ENCODE measurements at places on chromosomes 13 and 19. TPM values are rescaled to one million over a fixed set of nuclear protein-coding genes. Genes with fewer than 3 reads are reported as not detected.
A peak's percentile ranks its signal among the peaks of the same experiment; 100 is the strongest.

DNA sequence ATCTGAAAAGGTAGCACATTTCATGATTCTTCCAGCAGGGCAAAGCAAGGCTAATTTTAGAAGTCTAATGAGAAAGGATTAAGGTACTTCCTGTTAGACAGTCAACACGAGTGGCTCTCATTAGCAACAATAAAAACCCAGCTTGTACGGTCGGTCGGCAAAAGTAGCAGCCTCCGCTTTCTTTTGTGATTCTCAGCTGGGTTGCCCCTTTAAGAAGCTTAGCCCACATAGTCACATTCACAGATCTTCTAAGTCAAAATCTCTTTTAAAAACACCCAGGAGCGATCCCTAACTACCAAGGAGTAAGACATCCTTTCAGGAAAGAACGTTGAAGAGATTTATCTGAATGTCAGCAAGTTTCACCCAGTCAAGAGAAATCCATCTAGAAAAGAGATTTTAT lies 684.8 kb downstream of the DIAPH3 start:
- no peak for DNase-seq

DNA sequence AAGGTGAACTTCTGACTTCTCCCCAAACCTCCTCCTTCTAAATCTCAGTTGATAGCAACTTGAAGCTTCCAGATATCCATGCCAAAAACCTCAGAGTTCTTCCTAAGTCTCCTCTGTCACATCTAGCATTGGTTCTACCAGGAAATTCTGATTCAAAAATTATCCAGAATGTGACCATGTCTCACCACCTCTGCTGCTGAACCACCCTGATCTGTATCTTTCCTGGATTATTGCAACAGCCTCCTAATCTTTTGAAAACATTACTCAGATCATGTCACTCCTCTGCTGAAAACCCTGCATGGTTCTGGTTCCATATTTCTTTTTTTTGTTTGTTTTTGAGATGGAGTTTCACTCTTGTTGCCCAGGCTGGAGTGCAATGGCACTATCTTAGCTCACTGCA lies 78.7 kb upstream of the TNFSF11 start:
- DNase-seq: no peak

GRCh38 chr13:104327211-104327610 lies 1261.0 kb upstream of the SLC10A2 start:
- DNase-seq: no peak

GRCh38 chr13:21883713-21884112 lies 212.8 kb downstream of the FGF9 start:
- no peak for DNase-seq

- peak; percentile 63 for DNase-seq
Measured at GRCh38 chr13:100517135-100517534, 71.5 kb downstream of the GGACT start.

DNA sequence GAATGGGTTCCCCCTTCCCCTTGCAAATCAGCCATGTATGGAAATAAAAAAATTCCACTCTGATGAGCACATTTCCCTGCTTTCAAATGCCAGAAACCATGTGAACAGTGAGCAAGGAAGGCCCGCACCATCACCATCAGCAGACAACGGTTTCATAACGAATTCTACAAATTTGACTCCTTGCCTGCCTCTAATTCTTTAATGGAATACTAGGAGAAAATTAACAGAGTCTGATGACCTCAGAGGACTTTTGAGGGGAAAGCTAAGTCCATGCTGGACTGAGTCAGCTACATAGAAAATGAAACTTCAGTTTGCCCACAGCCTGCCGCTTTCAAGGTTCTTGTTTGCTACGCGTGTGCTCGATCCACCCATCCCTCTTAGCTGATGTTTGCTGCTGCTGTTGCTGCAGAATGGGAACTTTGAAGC lies 46.7 kb upstream of the KL start:
- DNase-seq: no peak

GRCh38 chr13:23847497-23847896 lies 41.7 kb downstream of the MIPEP start:
- DNase-seq: no peak

DNA sequence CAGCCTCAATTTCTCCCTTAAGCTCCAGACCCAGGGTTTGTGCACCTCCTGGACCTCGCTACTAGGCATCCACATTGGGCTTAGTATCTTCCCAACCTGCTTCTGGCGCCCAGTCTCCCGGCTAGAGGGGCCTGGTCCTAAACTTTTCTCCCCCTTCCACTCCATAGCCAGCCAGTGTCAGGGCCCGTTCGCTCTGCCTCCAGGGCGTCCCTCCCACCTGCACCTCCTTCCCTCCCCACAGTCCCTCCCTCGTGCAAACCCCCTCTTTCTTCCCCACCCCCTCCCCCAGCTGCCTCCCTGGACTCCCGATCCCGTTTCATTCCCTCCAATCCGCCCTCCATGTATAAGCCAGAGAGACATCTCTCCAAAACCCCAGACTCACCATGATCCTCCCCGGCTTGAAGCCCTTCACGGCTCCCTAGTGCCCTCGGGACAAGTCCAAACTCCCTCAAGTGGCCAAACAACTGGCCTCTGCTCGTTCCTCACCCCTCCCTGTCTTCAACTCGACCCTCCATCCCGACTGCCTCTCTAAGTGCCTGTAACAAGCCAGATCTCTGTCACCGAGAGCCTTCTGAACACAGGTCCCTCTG lies 997 bp upstream of the SAMD4B start:
- DNase-seq: peak; percentile 82

DNA sequence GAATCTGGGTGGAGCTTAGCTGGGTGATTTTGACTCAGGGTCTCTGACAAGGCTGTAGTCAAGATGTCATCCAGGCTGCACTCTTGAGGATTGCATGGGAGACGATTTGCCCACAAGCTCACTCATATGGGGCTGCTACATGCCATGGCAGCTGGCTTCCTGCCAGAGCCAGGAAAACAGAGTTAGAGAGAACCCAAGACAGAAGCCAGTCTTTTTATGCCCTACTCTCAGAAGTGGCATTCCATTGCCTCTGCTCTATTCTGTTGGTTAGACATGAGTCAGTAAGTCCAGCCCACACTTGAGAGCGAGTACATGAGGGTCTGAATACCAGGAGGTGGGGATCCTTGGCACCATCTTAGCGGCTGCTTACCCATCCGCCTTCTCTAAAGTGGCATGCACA lies 9.5 kb downstream of the POLR1D start:
- DNase-seq: no peak

GRCh38 chr13:34816908-34817665 lies 125.0 kb upstream of the NBEA start:
- no peak for DNase-seq

- DNase-seq: no peak
Measured at GRCh38 chr13:84812789-84813188, 930.5 kb upstream of the SLITRK1 start.

DNA sequence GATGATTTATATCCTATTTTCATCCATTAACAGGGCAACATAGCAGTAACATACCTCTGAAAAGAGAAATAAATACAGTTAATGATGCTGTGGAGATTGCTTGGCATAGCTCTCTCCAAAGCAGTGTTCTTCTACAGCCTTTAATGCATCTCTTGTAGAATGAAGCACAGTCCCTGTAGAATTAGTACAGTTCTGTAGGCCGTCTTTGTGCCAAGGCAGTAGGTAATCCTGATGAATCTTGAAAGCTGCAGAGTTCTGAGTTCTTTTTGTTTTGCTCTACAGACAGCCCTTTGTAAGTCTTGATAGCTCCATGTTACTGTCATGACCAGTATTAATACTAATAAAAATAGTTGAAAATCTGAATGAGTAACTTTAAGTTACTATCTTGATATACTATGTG lies 184.2 kb downstream of the MAB21L1 start:
- DNase-seq: no peak

GRCh38 chr13:81738364-81738763 lies 1397.4 kb upstream of the SPRY2 start:
- DNase-seq: no peak

DNA sequence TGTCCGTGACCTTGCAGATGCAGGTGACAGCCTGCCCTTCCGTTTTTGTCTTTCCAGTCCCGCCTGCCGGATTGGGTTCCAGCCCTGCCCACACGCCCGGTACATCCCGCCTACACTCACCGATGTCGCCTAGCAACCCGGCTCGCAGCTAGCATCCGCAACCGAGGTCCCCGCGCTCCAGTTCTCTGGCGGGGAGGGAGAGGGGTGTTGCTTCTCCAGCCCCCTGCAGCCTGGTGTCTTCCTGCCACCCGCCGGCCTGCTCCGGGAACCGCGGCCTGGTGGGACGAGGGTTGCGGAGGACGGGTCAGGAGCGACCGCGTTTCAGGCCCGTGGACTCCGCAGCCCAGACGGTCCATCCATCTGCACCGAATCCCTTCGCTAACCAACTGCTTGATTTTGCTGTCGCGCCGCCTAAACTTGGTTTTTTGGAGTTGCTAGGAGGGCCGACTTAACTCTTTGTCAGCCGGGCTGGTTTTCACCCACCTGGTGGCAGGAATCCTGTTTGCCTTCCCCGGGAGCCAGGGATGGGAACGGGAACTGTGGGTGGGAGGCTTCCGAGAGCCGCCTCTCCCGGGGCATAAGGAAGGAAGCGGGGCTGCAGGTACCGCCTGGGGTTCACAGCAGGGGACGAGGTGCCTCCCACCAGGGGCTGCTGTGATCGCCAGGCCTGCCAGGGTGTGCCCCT lies 15.4 kb upstream of the MATK start:
- peak; percentile 67 for DNase-seq

GRCh38 chr19:18969931-18970659 lies 29.1 kb upstream of the HOMER3 start:
- DNase-seq: no peak

DNA sequence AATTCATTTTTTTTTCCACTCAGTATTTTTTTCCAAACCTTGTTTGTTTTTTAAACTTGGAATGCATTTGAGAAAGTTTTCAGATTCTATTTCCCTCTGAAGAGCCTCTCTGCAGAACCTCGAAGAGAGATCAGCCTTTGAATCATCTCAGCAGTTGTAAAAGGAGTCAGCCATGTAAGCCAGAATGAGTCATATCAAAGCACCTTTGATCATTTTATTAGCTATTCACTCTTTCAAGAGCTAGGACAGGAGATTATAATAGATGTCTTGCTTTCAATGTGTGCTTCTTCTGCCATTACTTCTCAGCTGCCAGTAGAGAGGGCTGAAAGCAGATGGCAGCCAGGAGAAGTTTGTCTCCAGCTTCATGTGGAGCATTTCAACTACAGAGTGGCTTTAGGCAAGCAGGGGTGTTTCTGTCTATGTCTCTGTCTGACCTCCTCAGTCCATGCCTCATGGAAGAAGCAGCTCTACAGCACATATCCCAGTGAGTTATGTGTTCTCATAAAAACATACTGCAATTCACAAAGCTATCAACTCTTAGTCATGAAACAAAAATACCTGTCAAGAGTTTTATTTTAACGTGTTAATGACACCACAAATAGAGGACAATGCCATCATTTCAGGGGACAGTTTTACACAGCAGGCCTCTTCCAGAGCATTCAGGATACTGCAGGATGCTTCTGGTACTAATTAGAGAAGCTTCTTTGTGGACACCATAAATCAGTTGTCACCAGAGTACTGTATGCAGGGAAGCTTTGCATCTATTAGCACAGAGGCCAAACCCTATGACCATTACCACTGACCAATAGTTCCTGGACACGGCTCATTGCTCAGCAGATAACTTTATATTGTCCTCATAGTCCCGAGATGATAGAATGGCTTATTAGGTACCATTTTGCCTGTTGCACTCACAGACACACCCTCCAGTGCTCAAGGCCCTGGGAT lies 94.3 kb downstream of the NHLRC3 start:
- no peak for DNase-seq

- DNase-seq: no peak
Measured at GRCh38 chr19:29952177-29952576, 10.1 kb downstream of the URI1 start.

GRCh38 chr19:737591-738093 lies 13.3 kb upstream of the MISP start:
- peak; percentile 55 for DNase-seq

GRCh38 chr19:47240996-47241918 lies 10.3 kb upstream of the BBC3 start:
- peak; percentile 89 for DNase-seq

GRCh38 chr19:39111593-39112199 lies 13.9 kb upstream of the PAK4 start:
- no peak for DNase-seq

DNA sequence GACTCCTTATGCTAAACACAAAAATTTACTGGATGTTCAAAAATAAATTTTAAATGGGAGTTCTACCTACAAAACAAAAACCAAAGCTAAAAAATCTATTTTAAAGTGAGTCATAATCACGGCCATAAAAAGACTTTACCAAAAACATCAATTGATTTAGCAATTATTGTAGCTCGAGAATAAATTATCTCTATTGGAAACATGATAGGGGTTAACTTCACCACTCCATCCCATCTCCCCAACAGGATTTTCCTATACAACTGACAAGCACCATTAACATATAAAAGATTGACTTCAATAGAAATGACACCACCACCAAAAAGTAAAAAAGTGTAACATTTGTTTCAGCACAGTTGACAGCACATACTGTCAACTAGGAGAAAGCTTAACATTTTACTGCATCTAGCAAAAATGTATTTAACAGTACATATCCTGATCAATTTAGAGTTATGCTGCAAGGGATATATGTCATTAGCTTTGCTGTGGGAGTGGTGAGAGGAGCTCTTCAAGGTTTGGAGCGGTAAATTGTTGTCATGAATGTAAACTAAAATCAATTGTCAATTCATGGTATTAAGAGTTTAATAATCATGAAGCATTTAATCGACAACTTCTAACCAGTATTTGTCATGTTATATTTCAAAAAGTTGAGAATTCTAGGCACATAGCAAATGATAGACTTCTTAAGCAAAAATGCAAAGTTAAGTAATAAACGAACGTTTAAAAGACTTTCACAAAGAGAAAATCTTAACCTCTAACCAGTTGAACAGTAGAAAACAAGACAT lies 3.8 kb downstream of the UBL3 start:
- DNase-seq: no peak

Gene ZNF626
- total RNA-seq: 20.6 TPM

Gene OR7C1
- 0.19 TPM for total RNA-seq

Gene LRRC4B
- 1.2 TPM for total RNA-seq

Gene SRRM5
- total RNA-seq: 0.28 TPM

Gene MCEMP1
- total RNA-seq: 0.38 TPM

Gene PDX1
- not detected for total RNA-seq

Gene CBARP
- 1.1 TPM for total RNA-seq

Gene SLC39A3
- 31.1 TPM for total RNA-seq

All from kidney (tissue), 22 donors.